ENCODE measurements at places on chromosomes 13 and 19. TPM values are rescaled to one million over a fixed set of nuclear protein-coding genes. Genes with fewer than 3 reads are reported as not detected.

- no peak for DNase-seq
Observed at GRCh38 chr13:52921194-52921593, 72.8 kb upstream of the PCDH8 start.

- peak; percentile 57 for DNase-seq
Observed at GRCh38 chr13:113147206-113147605, 11.2 kb upstream of the PROZ start.

- DNase-seq = no peak
Observed at GRCh38 chr13:42996584-42996983, 4.5 kb upstream of the EPSTI1 start.

Gene SIGLEC12
- not detected for total RNA-seq

All from G401 (cell line).